Colonic mucosa (tissue), 4 donors: ENCODE measurements at places on chromosomes 6 and 20. TPM values are rescaled to one million over a fixed set of nuclear protein-coding genes. Genes with fewer than 3 reads are reported as not detected.

The HSF2 gene
- total RNA-seq = 4.8 TPM

- no peak for DNase-seq
Measured at GRCh38 chr6:34940030-34940434, 51.0 kb downstream of the ANKS1A start.

The PTK6 gene
- 69.0 TPM for total RNA-seq

GRCh38 chr6:17928514-17929430, 58.7 kb downstream of the KIF13A start:
- no peak for DNase-seq

GRCh38 chr6:84575264-84575663, 189.1 kb downstream of the TBX18 start:
- no peak for DNase-seq

The BPIFB4 gene
- total RNA-seq = not detected

GRCh38 chr6:49457771-49458170, 5.3 kb downstream of the MMUT start:
- no peak for DNase-seq

DNA sequence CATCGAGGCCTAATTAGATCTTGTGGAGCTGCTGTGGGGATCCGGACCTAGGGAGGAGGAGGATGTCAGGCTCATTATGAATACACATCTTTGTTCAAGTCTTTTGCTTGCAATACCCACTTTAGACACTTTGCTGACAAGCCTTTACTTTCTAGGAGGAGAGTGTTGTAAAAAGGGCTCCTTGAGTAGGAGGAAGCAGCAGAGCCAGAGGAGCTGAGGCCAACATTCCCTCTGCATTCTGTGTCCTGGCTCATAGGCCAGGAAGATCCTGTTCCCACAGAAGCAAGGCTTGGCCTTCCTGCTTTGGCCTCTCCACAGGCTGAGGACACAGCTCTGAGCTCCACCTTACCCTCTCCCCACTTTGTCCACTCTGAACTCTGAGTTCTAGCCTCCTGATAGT, 67.1 kb downstream of the TPD52L1 start:
- DNase-seq = peak; percentile 23

The LIN28B gene
- total RNA-seq = 0.12 TPM

- no peak for DNase-seq
Measured at GRCh38 chr20:11352041-11352440, 565.7 kb upstream of the BTBD3 start.

The ADGRF1 gene
- 1.7 TPM for total RNA-seq

DNA sequence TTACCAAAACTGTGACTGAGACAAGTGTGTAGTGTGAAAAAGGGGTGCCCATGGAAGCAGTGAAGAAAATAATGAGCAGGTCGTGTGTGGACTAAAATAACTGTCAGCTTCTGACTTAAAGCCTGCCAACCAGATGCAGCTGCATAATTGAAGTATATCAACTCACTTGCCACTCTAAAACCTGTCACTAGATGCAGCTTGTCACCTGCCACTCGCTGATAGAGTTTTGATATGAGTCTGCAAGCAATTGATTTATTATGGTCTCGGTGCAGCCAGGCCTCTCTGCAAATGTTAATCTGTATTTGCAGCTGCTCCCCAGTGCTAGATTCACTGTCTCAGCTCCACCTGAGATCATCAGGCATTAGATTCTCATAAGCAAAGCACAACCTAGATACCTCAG, 1090.0 kb upstream of the EYS start:
- DNase-seq = no peak

The OOEP gene
- total RNA-seq = not detected

GRCh38 chr6:5471637-5472398, 210.5 kb downstream of the FARS2 start:
- no peak for DNase-seq

DNA sequence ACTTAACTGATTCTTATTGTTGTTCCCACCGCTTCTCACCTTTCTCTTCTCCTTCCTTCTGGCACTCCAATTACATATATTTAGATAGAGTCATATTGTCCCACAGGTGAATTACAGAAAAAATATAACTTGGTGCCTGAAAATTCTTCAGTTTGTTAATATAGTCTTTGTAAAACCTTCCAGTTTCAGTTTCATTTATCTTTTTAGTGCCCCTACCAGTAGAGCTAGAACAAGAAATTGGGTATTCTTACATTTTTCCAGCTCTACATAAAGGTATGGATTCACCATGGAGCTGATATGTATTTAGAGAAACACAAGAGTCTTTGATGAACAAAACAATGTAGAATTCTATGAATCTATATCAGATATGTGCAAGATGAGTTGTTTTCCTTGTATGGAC, 10.7 kb downstream of the MANEA start:
- DNase-seq = no peak

DNA sequence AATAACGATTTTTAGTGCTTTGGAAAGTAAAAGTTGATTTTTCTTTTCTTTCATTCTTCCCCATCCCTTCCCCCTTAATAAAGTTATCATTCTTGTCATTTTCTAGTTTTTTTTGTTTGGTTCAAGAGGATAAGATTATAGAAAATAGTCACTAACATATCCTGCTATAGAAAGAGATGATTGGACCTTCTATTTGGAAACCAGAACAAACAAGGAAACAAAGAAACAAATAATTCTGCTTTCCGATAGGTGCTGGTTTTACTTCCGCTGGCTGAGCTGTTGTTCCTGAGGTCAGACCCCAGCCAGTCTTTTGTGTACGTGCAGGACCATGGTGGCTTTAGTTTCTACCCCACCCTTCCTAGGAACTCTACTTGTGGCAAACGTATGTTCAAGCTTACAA, at the start of gene CDH26:
TSS of gene CDH26 (plus strand) at position 301 of the 400 bp plus-strand sequence. CDS start 304 bp downstream, outside the sequence.
- no peak for DNase-seq

DNA sequence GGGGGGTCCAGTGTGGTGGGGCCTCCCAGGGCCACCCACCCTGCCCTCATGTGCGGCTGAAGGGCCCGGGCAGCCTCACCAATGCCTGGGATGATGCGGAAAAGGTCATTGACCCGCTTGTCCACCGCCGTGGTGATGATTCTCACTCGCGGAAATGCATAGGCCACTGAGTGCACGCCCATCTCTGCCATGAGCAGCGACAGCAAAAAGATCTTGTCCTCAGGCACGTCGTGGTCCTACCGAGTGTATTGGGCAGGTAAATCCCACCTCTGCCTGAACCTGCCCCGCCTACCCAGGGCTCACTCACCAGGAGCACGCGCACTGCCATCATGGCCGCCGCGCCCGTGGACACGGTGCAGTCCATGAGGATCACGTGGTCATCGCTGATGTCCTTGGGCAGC, 16.1 kb downstream of the UCKL1 start:
- no peak for DNase-seq

DNA sequence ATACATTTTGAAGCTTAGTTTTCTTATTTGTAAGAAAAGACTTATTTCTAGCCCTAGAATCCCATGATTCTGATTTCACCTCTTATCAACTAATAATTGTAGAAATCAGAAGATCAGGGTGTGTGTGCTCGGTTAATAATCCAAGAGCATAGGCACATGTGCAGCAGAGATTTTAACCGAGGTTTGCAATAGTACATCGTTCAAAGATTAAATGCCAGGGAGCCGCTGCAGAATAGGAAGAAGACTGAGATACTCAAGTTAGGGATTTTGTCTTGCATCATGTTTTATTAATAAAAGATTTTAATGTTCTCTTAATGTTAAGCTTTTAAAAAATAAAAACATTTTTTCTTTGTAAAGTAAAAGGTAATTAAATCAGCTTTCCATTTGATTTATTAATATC, 6.9 kb downstream of the STX16 start:
- DNase-seq = no peak

DNA sequence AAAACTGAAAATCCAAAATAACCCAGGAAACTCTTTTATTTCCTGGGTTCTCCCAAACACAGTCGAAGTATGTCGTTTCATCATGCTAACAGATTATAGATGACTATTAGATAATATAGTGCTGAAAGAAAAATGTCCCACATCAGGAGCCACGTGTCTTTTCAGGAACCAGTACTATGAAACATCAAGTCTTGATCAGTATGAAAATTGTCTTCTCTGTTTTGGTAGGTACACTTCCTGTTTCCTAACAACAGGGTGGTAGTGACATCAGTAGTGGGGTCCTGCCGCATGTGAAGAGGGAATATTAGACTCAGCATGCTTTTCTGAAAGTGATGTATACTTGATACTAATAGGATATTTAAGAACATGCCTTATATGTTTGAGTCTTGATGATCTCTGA, 136.7 kb downstream of the HIVEP1 start:
- no peak for DNase-seq

The LST1 gene
- 4.8 TPM for total RNA-seq

DNA sequence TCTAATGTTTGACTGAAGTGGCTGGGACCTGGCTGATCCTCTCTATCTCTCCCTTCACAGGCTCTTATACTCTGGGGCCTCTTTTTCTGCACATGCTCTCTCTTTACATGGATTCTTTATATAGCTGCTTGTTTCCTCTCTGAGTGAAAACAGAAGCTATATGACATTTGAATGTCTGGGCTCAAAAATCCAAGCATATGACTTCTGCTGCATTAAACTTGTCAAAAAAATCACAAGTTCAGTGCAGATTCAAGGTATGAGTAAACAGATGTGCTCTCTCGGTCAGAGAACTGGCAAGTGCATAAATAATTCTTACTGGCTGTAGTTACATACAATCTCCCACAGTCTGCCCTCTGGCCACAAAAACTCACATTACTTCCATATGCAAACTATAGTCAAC, 96.6 kb downstream of the LCA5 start:
- no peak for DNase-seq

The PNRC1 gene
- total RNA-seq = 47.8 TPM

DNA sequence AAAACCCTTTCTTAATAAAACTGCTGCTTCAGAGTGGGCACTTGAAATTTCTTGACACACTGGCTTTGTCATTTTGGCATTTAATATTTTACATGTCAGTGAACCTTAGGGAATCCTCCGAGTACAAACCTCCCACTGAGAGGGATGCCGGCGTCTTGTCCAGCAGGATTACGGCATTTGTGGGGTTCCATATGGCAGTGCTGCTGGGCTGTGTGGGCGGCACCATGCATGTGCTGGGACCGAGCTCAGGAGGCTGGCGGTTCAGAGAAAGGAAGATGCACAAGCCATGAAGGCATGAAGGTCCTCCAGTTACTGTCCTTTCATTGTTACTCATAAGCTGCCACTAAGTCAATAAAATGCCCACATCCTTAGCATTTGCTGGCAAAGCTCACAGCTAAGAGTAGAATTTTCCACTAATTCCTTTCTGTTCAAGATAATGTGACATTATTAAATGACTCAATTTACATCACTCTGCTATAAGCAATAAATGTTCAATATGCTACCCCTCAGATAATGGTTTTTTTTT, 61.4 kb downstream of the LY86 start:
- no peak for DNase-seq
